ENCODE measurements at places on chromosomes 6 and 20. TPM values are rescaled to one million over a fixed set of nuclear protein-coding genes. Genes with fewer than 3 reads are reported as not detected.
A peak's percentile ranks its signal among the peaks of the same experiment; 100 is the strongest.

DNA sequence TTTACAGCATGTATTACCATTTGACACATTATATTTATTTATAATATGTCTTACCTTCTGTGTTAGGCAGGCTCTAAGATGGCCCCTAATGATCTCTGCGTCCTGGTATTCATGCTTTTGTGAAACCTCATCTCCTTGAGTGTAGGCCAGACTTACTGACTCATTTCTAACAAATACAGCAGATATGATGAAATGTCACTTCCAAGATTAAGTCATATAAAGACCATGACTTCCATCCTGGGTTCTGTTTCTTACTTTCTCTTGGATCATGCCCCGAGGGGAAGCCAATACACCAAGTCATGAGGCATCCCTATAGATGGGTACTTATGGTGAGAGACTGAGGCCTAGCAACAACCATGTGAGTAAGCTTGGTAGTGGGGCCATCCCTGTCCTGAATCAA, 30.2 kb downstream of the ZHX3 start:
- no peaks in the 10 kb centered on the region for H3K36me3 ChIP-seq
- H3K27me3 ChIP-seq: no peaks in the 10 kb centered on the region
- DNase-seq: no peak
- H3K4me3 ChIP-seq: no peak overlapping the region

GRCh38 chr6:89792881-89793280, 26.7 kb downstream of the MDN1 start:
- DNase-seq: peak; percentile 65
- no peak overlapping the region for H3K27ac ChIP-seq
- H3K36me3 ChIP-seq: peaks cover 45% of the 10 kb centered on the region
- H3K4me3 ChIP-seq: no peak overlapping the region
- no peaks in the 10 kb centered on the region for H3K27me3 ChIP-seq
- peaks cover 16% of the 10 kb centered on the region for H3K4me1 ChIP-seq

Gene HLA-DPB1
- total RNA-seq: 153 TPM

- no peak overlapping the region for H3K27ac ChIP-seq
- DNase-seq: no peak
- no peaks in the 10 kb centered on the region for H3K36me3 ChIP-seq
- H3K27me3 ChIP-seq: no peaks in the 10 kb centered on the region
Observed at GRCh38 chr20:4613184-4613583, 108.5 kb upstream of the PRND start.

- H3K27ac ChIP-seq: peak overlapping the region; percentile 91
- peak overlapping the region; percentile 100 for H3K4me3 ChIP-seq
- peaks cover 61% of the 10 kb centered on the region for H3K4me1 ChIP-seq
- H3K27me3 ChIP-seq: no peaks in the 10 kb centered on the region
- DNase-seq: peak; percentile 63
- no peaks in the 10 kb centered on the region for H3K36me3 ChIP-seq
Observed at GRCh38 chr6:25042036-25042521, 106.3 kb upstream of the RIPOR2 start.

DNA sequence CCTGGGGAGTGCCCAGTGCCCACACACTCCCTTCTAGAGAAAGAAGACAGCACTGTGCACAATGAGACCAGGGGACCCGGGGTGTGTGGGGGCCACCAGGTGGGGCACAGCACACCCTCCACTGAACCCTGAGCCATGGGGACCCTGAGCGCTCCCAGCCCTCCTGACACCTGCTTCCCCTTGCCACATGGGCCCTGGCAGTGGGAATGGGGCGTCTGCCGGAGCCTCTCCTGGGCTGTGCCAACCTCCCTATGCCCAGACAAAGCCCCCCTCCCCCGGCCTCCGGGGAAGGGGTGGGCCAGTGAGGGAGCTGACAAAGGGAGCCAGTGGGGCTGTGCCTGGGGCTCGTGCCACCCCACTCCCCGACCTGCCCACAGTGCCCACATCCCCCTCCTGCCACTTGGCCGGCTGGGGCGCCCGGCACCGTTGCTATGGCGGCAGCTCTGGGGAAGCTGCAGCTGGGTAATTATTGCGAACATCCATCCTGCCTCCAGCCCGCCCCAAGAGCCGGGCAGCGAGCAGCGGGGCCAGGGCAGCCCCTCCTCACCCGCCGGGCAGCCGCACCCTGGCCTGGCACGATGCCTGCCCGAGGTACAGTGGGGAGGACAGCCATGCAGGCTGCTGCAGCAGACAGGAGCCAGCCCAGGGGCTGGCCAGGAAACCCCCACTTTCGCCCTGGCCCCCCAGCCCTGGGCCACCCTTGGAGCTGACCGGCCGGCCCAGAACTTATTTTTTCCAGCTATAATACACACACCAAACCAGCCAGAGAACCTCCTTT, 41.9 kb upstream of the NOL4L start:
- DNase-seq: peak; percentile 14
- no peak overlapping the region for H3K27ac ChIP-seq
- peaks cover 13% of the 10 kb centered on the region for H3K4me1 ChIP-seq
- H3K36me3 ChIP-seq: no peaks in the 10 kb centered on the region
- no peaks in the 10 kb centered on the region for H3K27me3 ChIP-seq

DNA sequence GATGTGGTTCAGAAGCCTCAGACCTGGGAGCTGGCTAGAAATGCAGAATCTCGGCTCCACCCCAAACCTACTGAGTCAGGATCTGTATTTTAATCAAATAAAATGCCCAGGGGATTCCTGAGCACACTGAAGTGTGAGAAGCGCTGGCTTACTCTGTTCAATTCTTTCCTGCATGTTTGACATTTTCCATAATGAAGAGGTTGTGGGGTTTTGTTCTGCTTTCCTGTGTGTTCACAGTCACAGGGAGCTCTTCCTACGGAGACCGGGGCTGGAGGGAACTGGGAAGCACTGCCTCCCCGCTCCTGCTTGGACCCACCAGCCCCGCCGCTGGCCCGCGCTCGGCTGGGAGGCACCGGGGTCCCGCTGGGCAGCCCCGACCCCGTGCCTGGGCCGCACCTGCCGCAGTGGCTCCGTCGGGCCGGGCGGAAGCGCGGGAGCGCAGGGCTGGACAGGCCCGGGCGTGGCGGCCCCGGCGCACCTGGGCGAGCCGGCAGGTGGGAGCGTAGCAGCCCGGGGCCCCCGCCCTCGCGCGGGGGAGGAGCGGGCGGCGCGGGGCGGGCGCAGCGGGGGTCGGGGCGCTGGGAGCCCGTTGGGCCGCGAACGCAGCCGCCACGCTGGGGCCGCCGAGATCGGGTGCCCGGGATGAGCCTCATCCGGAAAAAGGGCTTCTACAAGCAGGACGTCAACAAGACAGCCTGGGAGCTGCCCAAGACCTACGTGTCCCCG, at the start of gene MAPK13:
Gene MAPK13, plus strand, starts transcription at position 573 of the 726 bp plus-strand sequence. Its CDS starts 70 bp downstream, at position 643.
- H3K27ac ChIP-seq: peak within 1 kb of the TSS; percentile 88
- H3K4me1 ChIP-seq: peaks cover 51% of the 10 kb centered on the region
- H3K4me3 ChIP-seq: peak within 1 kb of the TSS; percentile 88
- DNase-seq: no peak
- no peaks in the 10 kb centered on the region for H3K27me3 ChIP-seq
- H3K36me3 ChIP-seq: peaks cover 19% of the 10 kb centered on the region

Gene ARHGAP40
- not detected for total RNA-seq

DNA sequence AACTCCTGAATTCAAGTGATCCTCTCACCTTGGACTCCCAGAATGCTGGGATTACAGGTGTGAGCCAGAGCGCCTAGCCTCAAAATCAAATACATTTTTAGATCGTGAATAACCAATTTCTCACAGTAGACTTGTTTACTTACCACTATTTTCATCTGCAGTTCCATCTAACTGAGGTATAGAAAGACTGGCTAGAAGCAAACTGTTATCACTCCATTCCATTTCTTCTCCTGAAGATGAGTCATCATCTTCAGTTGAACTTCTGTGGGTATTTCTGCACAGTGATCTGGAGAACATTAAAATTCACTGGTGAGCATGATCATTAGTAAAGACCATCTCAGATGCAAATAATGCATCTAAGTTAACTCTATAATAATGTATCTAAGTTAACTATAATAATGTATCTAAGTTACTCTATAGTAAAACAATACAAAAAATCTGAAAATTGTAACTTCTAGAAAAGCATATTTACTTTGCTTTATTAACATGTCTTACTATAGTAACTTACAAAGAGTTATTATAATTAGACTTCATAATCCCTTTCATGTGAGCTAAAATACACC, 105.4 kb downstream of the REV3L start:
- DNase-seq: no peak
- no peaks in the 10 kb centered on the region for H3K4me1 ChIP-seq
- peaks cover 53% of the 10 kb centered on the region for H3K36me3 ChIP-seq

GRCh38 chr6:162177746-162178145, 549.8 kb downstream of the PRKN start:
- H3K4me1 ChIP-seq: no peaks in the 10 kb centered on the region
- no peak overlapping the region for H3K27ac ChIP-seq
- H3K4me3 ChIP-seq: no peak overlapping the region
- no peaks in the 10 kb centered on the region for H3K36me3 ChIP-seq
- H3K27me3 ChIP-seq: no peaks in the 10 kb centered on the region
- DNase-seq: no peak

Gene COL20A1
- 0.20 TPM for total RNA-seq

Gene COL21A1
- total RNA-seq: not detected

DNA sequence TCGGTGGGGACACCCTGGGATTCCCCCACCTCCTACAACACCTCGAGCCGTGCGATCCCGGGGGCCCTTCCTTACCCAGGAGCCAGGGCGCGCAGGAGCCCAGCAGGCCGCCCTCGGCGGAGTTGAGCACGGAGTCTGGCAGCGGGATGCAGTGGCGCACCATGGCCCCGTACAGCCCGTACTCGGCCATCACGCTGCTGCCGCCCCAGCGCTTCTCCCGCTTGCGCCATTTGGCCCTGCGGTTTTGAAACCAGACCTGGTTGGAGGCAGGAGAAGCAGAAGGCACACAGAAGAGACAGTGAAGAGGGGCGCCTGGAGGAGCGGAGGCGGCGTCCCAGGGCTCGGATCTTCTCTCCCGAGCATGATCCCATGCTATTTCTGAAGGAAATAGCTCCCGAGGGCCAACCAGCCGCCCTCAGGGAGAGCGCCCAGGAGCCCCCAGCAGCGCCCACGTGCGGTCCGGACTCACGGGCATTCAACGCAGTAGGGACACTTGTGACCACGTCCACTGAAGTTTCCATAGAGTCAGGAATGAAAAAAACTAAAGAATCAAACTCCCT, 4.3 kb downstream of the VSX1 start:
- no peak for DNase-seq
- H3K4me1 ChIP-seq: peaks cover 23% of the 10 kb centered on the region

Gene KHDC1L
- 0.67 TPM for total RNA-seq

Gene MYCT1
- 1.5 TPM for total RNA-seq

Gene GTSF1L
- total RNA-seq: 1.1 TPM

GRCh38 chr20:32152421-32153155, 43.1 kb downstream of the TM9SF4 start:
- peaks cover 45% of the 10 kb centered on the region for H3K36me3 ChIP-seq
- no peak overlapping the region for H3K4me3 ChIP-seq
- H3K4me1 ChIP-seq: no peaks in the 10 kb centered on the region
- DNase-seq: no peak

DNA sequence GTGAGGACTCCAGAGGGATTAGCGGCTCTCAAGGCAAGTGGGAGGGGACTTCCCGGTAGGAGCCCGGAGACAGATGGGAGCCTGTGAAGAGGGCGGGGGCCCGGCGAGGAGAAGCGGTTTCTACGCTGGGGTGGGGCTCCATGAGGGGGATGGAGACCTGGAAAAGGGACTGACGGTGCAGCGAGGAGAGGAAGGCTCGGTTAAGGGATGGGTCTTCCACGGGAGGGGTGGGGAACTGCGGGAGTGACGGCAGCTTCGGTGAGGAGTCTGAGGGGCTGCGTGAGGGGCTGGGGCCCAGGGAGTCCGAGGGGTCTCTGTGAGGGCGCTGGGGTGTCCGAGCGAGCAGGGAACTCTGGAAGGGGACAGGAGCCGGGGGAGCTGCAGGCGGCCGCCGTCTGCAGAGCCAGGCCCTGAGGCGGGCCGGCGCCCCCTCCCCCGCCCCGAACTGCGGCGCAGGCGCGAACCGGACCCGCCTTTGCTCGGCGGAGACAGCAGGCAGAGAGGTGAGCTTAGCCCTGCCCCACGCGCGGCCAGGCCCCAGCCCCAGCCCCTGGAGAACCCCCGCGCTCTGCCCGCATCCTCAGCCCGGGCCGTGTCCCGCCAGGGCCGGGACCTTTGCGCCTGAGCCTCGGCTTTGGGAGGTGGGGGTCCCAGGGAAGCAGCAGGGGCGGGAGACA, at the start of gene NRSN2:
Gene NRSN2, plus strand, starts transcription at position 472 of the 677 bp plus-strand sequence. CDS start 2,533 bp downstream, outside the sequence.
- peak within 1 kb of the TSS; percentile 55 for H3K4me3 ChIP-seq
- H3K27ac ChIP-seq: peak within 1 kb of the TSS; percentile 47
- no peaks in the 10 kb centered on the region for H3K36me3 ChIP-seq

- no peaks in the 10 kb centered on the region for H3K4me1 ChIP-seq
- H3K27ac ChIP-seq: no peak overlapping the region
- H3K27me3 ChIP-seq: no peaks in the 10 kb centered on the region
Observed at GRCh38 chr6:130933712-130934200, 106.5 kb downstream of the SMLR1 start.

DNA sequence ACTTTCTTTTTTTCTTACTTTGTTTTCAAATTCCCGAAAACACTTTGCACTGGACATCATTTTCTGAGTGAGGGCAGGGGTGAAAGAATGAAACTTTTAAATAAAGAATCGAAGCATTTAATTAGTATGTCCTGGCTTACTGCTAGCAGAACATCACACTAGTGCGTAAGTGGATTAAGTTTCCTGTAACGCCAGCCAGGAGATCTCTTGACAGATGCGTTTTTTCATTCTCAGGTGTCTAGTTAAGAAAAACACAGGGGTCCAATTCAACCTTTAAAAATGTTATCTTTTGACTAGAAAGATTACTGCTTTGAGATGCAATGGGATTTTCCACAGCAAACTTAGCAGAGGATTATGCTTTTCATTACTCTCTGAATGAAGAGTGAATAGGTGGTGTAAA, 858.8 kb upstream of the EPHA7 start:
- H3K4me1 ChIP-seq: no peaks in the 10 kb centered on the region
- H3K27me3 ChIP-seq: no peaks in the 10 kb centered on the region
- H3K4me3 ChIP-seq: no peak overlapping the region
- no peak overlapping the region for H3K27ac ChIP-seq
- no peaks in the 10 kb centered on the region for H3K36me3 ChIP-seq
- DNase-seq: no peak

DNA sequence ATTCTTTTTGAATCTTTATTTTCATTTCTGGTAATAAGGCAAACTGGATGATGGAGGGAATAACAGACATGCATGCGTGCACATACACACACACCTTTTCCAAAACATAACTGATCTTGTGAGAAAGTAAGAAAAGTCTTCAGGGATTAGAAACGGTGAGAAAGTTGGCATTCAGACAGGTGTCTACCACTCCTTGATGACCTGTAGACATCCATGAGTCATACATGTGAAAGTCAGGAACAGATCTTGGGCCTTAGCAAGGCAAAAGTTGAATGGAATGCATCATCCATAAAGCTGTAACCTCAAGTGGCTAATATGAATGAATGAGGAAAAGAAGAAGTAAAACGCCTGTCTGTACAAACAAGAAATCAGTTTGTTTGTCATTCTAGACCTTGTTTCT, 97.3 kb downstream of the GRIK2 start:
- no peak for DNase-seq
- H3K27ac ChIP-seq: no peak overlapping the region
- H3K4me1 ChIP-seq: no peaks in the 10 kb centered on the region
- no peak overlapping the region for H3K4me3 ChIP-seq
- H3K27me3 ChIP-seq: no peaks in the 10 kb centered on the region

Gene HLA-DRB1
- 186 TPM for total RNA-seq
